ENCODE measurements at places on chromosomes 6 and 20.

DNA sequence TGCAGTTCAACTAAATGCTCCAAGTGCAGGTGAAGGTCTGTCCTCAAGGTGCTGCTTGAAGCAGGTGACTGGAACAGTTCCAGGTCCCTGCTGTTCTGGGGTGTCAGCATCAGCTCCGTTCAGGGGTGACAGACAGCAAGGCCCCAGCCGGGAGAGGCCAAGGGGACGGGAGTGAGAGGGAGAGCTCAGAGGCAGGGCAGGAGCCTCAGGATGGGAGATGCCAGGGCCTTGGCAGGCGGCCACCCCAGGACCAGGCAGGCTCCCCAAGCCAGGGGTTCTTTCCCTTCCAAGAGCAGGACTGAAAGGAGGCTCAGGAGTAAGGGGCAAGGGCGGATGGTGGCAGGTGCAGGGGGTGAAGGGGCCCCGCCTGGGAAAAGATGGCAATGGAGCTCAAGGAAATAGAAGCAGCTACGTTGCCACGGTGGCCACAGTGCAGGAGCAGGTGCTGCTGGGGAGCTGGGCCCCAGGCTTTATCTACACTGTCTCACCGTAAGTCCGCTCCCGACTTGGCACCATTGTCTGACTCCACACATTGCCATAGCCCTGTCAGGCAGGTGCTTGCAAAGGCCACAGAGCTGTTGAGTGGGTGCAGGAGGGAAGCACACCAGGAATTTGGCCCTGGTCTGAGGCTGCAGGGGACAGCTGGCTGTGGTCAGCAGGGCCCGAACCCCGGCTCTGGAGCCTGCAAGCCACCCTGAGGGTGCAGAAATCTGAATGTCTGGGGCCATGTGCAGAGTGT, 43.1 kb downstream of the ERMARD start:
- no peak for DNase-seq

- DNase-seq = no peak
These were observed 643.7 kb downstream of the EPM2A start for GRCh38 chr6:145091586-145092142.

- DNase-seq = no peak
These were observed 57.3 kb upstream of the MLIP start for GRCh38 chr6:54053881-54054391.

- no peak for DNase-seq
These were observed 151.7 kb downstream of the UST start for GRCh38 chr6:148898376-148899014.

- DNase-seq = no peak
These were observed 8.8 kb downstream of the SRPK1 start for GRCh38 chr6:35911871-35912653.

GRCh38 chr6:115948751-115949150, 111.9 kb downstream of the FRK start:
- DNase-seq = no peak

DNA sequence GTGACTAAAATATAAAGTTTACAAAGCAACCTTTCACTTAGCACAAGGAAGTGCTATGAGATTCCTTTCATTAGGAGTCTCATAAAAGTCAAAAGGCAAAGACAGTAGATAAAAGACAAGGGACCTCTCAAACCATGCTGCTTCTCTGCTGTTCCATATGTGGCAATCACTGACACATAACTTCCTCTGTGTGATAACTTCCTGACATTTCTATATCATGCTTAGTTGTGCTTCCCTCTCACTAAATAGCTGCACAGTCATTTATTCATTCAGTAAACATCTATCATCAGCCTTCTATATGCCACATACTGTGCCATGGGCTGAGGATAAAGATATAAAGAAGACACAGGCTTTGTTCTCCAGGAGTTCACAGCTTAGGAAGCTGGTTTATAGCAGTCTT, 214.8 kb upstream of the GRIK2 start:
- no peak for DNase-seq

- DNase-seq = no peak
These were observed 27.1 kb downstream of the NCOA6 start for GRCh38 chr20:34798328-34798727.

GRCh38 chr20:35007413-35007812, 51.7 kb downstream of the MYH7B start:
- DNase-seq = no peak

GRCh38 chr6:52958546-52959255, 36.4 kb downstream of the GSTA4 start:
- DNase-seq = no peak

GRCh38 chr6:125415913-125416312, 114.1 kb upstream of the HDDC2 start:
- DNase-seq = no peak

GRCh38 chr6:169188475-169188874, 65.2 kb downstream of the THBS2 start:
- no peak for DNase-seq

GRCh38 chr6:142406131-142406530, 104.3 kb downstream of the ADGRG6 start:
- DNase-seq = no peak

- DNase-seq = no peak
These were observed 50.2 kb downstream of the CEP162 start for GRCh38 chr6:84177241-84177640.

- DNase-seq = peak; percentile 70
These were observed 83.6 kb downstream of the SMOC2 start for GRCh38 chr6:168524571-168525001.

DNA sequence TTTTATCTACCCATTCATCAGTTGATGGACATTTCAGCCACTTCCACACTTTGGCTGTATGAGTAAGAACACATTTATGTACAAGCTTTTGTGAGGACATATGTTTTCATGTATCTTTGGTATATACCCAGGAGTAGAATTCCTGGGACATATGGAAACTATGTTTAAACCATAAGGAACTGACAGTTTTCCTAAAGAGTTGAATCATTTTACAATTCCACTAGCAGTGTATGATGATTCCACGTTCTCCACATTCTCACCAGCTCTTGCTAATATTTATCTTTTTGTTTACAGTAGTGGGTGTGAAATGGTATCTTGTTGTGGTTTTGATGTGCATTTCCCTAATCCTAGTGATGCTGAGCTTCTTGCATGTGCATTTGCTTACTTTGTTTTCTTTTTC, 338.1 kb downstream of the PLCB1 start:
- no peak for DNase-seq

- DNase-seq = no peak
These were observed 131.7 kb downstream of the LRRC1 start for GRCh38 chr6:53926505-53926904.

DNA sequence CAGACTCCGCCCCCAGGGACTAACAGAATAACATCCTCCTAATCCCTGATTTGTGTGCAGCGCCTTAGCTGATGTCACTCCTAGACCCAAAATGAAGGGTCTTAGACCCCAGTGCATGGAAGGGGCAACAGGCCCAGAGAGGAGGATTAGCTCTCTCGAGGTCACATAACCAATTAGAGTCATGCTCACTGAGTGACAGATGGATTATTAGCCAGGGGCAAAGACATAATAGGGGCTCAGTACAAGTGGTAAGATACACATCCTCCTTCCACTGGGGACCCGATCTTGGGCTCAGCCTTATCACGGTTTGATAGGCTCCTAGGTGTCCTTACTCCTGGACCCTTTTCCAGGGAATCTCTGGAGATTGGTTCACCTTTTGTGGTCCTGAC, 858 bp downstream of the TP53INP2 start:
- DNase-seq = peak; percentile 38

DNA sequence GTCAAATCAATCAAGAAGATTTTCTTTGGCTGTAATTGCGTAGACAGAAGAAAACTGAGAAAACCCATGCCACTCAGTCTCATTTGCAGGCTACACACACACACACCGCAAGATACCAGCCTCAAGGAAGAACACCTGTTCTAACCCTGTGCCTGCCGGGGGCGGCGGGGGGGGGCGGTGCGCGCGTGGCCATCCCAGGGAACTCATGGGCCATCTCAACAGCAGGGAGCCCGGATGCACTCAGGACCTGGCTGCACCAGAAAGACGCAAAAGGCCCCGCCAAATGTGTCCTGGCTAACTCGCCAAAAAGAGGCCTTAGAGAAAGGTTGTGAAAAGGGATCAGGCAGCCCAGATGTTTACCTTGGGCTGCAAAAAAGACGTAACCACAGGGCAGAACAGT, 2.1 kb downstream of the B3GAT2 start:
- no peak for DNase-seq

DNA sequence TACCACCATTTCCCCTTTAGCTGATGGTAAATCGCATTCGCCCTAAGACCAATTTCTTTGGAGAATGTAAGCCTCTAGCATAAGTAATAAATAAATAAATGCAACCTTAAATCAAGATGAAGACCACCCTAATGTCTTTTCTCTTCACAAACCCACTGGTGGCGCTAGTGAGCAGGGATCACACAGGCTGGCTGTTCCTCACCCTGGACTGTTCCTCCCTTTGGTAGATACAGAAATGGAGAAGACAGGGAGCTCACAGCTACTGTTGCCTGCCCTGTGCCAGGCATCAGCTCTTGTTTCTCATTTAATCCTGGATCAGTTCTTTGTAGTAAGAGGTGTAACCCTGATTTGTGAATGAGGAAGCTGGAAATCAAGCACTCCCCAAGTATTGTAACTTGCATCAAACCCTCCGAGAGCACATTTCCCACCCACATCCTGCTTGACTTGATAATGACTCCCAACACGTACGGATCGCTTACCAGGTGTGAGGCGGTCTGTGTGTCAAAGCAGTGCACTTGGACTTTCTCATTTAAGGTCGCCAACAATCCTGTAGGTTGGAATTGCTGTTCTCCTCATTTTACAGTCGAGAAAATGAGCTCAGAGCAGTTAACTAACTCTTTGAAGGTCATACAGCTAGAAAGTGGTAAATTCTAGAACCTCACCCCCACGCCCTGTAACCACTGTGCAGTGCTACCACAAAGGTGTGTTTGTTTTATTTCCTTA, 236.1 kb downstream of the TSHZ2 start:
- no peak for DNase-seq

DNA sequence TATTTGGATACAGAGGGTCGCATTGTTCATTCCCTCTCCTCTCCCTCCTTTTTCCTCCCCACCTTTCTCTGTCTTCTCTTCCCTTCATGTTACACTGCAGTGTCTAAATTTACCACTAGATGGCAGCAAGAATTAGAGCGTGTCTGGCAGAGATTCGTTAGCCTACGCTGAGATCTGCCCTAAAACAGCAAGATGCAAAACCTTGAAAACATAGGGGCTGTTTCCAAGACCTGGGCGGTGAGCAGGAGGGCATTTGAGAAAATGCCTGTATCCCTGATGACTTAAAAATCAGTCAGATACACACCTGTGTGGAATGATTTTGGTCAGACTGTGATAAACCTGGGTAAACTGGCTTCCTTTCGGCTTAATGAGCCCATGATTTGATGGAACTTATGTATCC, 101.5 kb upstream of the ISM1 start:
- peak; percentile 44 for DNase-seq

GRCh38 chr6:45327956-45328522, at the start of gene RUNX2:
Gene RUNX2, plus strand, starts transcription at chr6:45328330. Its CDS starts 397 bp downstream, at chr6:45328727.
- peak; percentile 34 for DNase-seq

DNA sequence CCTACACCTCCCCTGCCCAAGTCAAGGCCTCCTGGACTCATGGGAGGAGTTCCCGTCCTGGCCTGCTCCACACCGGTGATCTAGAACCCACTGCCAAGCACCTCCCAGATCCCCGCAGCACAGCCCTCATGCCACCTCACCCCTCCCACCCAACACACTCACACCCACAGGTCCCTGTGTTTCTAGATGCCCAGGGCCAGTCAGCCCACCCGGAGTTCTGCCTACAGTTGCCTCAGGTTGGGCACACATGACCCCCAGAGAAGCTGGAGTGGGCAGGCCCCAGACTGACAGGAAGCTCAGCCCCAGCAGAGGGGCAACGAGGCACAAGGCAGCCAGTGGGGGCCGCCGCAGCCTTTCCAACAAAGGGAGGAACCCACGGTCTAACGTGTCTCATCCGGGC, 29.6 kb downstream of the RRBP1 start:
- DNase-seq = no peak

- no peak for DNase-seq
These were observed 60.0 kb downstream of the PTPN1 start for GRCh38 chr20:50569864-50570836.

GRCh38 chr20:2460752-2461424, 9.7 kb downstream of the SNRPB start:
- DNase-seq = no peak

- DNase-seq = no peak
These were observed 61.0 kb downstream of the UST start for GRCh38 chr6:148807784-148808183.

GRCh38 chr6:6826095-6826901, 237.8 kb downstream of the LY86 start:
- peak; percentile 99 for DNase-seq
